ENCODE measurements at places on chromosomes 2 and 18.
A peak's percentile ranks its signal among the peaks of the same experiment; 100 is the strongest.

- no peak for DNase-seq
Measured at GRCh38 chr2:197158591-197159550, 151.7 kb downstream of the ANKRD44 start.

DNA sequence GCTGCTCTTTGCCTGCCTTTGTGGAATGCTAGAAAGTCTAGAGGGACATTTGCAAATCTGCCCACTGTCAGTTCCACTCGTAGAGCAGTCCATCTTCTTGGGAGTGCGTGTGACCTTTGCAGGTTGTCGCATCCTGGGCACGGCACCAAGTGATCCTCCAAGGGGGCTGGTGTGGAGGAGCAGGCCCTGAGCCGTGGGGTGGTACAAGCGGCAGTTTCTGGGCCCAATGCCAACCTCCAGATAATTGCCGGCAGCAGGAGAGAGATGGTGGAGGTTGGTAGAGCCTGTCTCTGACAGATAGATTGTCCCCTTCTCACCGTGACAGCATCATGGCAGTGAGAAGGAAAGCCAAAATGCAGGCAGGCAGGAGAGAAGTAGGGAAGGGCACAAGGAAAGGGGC lies 150.7 kb upstream of the SLC14A2 start:
- DNase-seq = no peak

- no peak for DNase-seq
Measured at GRCh38 chr2:101400048-101400447, 12.7 kb upstream of the CREG2 start.

DNA sequence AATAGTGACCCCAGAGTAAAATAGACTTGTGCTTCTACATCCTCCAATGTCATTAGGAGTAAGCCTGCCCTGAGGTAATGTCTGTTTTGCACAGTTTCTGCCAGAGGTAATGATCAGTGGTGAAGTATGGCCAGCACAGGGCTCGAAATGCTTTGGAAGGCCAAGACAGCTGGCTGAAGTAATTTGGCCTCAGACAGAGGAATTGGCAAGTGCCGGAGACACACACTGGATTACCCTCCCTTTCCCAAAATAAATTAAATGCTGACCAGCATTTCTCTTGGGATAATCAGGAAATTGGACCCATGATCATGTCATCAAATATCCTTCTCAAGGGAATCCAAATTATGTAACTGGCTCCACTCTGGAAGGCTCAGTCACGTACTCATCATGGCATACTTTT lies 379.0 kb upstream of the CHST9 start:
- DNase-seq = no peak

- DNase-seq = no peak
Measured at GRCh38 chr2:148674063-148675020, 29.8 kb downstream of the EPC2 start.

- no peak for DNase-seq
Measured at GRCh38 chr2:181851726-181852125, 39.8 kb upstream of the ITPRID2 start.

- DNase-seq = peak; percentile 47
Measured at GRCh38 chr2:211144078-211144477, 587.7 kb downstream of the CPS1 start.

GRCh38 chr18:67916097-67916496 lies 399.6 kb upstream of the DSEL start:
- DNase-seq = no peak

GRCh38 chr18:3510896-3511295 lies 60.9 kb downstream of the TGIF1 start:
- DNase-seq = no peak
